ENCODE measurements at places on chromosomes 6 and 20.

GRCh38 chr6:149213829-149214228, 103.7 kb upstream of the TAB2 start:
- no peak for DNase-seq

DNA sequence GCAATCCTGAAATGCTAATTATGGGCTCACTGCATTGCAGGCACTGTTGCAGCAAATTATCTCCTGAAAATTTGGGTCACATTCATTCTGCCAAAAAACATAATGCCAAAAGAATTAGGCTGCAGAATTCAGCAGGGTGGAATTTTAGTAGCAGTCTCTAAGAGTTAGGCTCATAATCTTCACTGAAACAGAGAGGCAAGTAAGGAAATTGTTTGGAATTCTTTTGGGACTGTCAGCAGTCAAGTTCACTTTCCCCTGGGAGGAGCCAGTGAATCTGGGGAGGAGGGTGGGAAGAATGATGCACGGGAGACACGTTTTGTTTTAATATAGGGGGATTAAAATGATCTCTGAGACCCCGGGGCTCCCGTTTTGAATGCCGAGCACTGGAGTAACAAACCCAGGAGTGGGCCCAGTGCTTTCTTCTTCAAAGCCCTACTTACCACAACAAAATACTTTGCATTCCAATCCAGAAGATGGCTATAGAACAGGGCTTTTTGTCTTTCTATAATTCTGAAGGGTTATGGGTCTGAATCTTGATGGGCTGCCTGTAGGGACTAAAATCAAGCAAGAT, 44.7 kb downstream of the SOBP start:
- no peak for DNase-seq

- no peak for DNase-seq
Measured at GRCh38 chr6:53279293-53279692, 69.5 kb downstream of the ELOVL5 start.

- DNase-seq: no peak
Measured at GRCh38 chr6:165685302-165685701, 22.3 kb upstream of the PDE10A start.

DNA sequence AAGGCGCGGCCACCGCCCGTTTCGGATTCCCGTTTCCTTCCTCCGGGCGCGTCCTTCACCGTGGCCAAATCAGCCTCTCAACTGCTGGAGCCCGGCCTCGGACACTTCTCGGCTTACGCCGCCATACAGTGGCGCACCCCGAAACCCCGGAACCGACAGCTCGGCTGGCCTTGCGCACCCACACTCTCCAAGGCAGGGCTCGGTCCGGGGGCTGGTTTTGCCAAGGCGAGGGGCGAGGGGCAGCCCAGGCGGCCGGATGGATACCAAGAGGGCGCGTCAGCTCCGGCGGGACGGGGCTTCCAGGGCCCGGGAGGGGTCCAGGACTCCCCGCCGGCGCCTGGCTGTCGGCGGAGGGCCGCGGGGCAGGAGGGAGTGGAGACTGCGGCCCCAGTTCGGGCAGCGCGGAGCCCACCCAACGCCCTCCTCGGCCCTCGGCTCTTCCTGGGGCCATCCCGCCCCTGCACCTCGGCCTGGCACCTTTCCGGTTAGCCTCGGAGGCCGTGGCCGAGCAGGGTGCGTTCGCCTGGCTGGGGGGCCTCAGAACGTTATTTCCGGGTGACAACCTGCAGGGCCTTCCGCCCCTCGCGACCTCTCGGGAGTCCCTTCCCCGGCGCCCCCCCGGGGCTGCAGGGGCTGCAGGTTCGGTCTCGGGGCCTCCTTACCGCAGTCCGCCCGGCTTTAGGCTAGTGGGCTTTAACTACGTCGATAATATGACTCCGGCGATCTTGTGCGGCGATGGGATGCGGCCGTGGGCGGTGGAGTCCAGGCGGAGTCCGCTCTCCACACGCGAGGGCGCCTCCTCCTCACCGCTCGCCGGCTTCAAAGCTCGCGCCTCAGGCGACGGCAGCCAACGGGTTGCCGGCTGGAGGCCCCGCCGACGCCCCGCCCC, 697 bp upstream of the CEP43 start:
- peak; percentile 43 for DNase-seq

- DNase-seq: no peak
Measured at GRCh38 chr6:108588586-108588985, 27.9 kb downstream of the FOXO3 start.

DNA sequence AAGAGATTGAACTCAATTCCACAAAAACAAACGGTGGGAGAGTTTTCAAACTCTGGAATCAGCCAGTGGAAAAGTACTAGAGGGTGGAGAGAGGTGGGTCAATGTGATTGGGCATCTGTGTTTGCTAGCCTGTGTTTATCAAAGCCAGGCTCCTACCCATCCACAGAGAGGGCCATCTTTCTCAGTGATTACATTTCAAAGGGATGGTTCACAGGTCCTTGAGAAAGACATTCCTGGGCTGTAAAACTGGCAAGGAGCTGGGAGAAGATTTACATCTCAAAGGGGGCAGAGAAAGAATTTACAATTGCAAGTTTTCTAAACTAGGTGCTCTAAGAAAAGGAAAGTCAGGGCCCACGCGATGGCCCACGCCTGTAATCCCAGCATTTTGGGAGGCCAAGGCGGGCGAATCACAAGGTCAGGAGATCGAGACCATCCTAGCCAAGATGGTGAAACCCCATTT, 146.8 kb upstream of the UST start:
- no peak for DNase-seq

- DNase-seq: no peak
Measured at GRCh38 chr20:41560970-41561369, 57.2 kb downstream of the CHD6 start.

DNA sequence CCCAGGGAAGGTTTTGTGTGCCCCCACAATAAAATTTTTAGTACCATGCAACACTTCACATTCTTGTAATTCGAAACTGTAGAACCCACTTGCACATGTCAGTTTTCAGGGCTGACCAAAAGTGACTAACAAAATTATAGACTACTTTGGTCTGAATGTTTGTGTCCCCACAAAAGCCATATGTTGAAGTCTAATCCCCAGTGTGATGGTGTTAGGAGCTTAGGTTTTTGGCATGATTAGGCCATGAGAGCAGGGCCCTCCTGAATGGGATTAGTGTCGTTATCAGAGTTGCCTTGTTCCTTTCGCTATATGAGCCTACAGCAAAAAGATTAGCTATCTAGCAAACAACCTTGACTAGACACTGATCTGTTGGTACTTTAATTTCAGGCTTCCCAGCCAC, 49.0 kb upstream of the TENT5A start:
- DNase-seq: no peak

- peak; percentile 63 for DNase-seq
Measured at GRCh38 chr20:31666258-31667042, 28.7 kb downstream of the COX4I2 start.

DNA sequence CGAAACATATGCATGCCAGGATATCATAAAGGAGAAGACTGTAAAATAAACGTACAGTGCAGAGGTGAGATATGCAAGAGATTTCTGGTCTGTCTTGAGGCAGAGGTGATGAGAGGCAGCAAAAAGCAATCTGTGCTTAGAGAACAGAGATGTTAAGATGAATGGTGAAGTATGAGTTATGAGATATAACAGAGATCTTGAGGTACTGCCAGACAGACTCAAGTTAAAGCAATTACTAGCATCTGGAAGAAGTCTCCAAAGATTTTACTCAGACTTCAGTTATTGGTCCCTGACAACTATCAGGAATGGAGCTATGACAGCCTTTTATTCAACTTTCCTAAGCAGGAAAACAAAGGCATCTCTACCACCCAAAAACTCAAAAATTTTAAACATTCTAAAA, 122.8 kb upstream of the DST start:
- no peak for DNase-seq

DNA sequence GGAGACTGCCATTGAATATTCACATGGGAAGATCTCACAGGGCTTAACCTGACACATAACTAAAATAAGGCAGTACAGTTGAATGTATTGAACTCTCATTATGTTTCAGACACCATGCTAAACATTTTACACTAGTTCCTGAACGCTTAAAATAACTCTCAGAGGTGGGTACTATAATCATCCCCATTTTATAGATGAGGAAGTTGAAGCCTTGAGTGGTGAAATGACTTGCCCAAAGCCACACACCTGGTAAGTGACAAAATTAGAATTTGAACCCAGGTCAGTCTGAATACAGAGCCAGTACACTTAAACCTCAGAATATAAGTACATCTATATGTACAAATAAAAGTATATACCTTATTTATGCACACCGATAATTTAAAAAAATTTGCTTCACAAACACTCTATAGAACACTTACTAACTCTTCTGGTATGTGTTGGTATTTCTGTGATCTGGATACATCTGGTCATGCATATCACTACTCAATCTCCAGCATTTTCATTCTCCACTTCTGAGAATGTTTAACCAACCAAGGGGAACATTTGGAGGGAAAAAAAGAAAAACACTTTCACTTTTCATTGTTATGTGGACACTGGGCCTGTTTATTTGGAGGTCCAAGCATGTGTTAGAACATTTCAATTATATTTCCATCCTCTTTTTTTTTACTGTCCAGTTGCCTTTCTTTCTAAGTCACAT, 4.6 kb upstream of the BICRAL start:
- no peak for DNase-seq

DNA sequence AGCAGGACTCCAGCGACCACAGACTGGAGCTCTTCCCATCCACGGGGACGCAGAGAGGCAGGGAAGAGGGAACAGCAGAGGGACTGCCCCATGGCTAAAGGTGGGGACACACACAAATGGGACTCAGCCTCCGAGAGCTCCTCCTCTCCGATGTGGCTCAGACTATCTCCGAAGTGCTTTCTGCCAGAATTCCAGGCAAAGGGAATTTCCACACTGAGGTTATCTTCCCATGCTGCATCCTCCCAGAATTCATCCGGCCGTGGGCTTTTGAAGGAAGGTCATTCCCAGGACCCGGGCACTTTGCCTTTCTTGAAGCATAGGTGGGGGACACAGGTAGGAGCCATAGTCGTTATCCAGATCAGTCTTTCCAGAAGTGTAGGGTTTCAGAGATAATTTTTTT, 67.9 kb downstream of the SULF2 start:
- DNase-seq: no peak

DNA sequence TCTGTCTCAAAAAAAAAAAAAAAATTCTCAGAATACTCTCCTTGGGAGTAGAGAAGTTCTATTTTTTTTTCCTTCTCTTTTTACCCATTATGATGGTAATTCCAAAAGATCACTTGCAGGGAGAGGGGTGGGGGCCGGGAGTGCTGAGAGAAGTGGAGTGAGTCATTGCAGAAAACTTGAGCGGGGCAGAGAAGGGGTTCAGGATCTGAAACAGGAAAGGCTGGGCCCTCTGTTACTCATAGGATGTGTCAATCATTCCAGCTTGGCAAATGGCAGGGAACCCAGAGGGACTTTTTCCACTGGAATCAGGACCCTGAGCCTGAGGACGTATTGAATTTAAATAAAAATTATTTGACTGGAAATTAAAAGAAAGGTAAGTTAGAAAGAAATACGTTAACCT, 111.4 kb upstream of the ARMC2 start:
- DNase-seq: no peak

DNA sequence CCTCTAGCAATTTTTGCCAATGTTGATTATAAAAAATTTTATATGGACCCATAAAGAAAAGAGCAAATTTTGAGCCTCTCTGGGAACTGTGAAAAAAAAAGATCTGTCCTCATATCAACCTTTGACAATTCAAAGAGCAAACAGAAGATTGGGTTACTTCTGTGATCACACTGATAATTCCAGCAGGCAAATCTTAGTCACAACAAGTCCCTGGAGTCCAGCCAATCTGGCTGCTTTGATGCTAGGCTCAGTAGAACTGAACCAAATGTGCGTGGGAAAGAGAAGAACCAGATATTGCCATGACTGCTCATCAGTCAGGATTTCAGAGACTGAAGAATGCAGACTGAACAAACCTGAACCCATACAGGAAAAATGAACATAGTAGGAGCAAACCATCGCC, 438.4 kb upstream of the FLRT3 start:
- no peak for DNase-seq

GRCh38 chr20:31560746-31561598, 44.1 kb upstream of the ID1 start:
- no peak for DNase-seq

- no peak for DNase-seq
Measured at GRCh38 chr6:13074415-13075140, 253.8 kb downstream of the TBC1D7 start.

DNA sequence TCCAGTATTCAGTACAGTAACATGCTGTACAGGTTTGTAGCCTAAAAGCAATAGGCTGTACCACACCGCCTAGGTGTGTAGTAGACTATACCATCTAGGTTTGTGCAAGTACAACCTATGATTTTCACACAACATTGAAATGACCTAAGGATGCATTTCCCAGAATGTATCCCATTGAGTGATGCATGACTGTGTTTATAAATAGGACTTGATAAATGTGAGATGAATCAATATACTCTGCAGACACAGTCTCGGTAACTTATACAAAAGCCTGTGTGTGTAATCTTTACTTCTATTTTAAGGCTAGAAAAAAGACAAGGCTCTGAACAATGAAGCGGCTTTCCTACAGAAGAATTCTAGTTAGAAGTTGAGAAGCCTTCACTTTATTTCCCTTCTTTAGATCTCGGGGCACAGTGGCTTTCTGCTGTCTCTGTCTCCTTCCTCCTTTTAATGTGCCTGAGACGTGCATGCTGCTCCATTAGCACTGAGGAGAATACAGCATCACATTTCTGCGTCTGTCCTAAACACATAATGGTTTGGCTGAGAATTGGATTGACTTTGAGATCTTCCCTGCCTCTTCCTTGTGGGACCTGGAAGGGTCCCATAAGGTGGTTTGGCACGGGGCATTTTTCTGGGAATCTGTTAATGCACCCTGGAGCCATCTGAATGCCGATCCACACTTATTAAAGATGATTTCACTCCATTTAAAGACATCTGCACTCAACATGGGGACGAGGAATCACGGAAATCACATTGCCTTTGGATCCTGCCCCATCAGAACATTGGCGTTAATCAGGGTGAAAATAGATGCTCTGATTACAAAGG, 112.5 kb downstream of the SCML4 start:
- DNase-seq: no peak

- no peak for DNase-seq
Measured at GRCh38 chr20:41428285-41428684, 61.7 kb upstream of the EMILIN3 start.

GRCh38 chr20:2692036-2692885, at the start of gene EBF4:
EBF4 (plus strand) TSS chr20:2692780; CDS start chr20:2693646, 866 bp downstream.
- DNase-seq: peak; percentile 69

DNA sequence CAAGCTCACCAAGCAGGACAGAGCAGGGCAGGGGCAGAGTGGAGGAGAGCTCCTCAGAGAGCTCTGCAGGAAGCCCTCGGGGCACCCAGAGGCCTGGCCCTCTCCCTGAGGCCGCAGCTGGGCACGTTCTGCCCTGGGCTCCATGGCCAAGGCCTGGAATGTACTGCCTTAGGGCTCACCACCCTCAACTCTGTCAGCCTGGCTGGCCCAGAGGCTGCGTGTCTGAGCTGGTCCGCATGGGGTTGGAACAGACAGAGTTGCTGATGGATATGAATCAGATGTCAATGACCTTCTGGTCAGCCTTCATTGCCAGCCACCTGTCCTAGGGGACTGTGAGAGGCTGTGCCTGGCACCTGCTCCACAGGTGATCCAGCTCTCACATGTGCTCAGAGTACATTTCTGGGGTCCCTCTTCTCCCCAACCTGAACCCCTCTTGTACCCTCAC, 33.2 kb upstream of the PCMTD2 start:
- no peak for DNase-seq

All from left ventricle myocardium superior (tissue), 1 donor.